ENCODE measurements at places on chromosomes 16 and 17. TPM values are rescaled to one million over a fixed set of nuclear protein-coding genes. Genes with fewer than 3 reads are reported as not detected.

The CCDC144A gene
- 1.3 TPM for polyA plus RNA-seq

The FBXW10 gene
- 0.03 TPM for polyA plus RNA-seq

The RAD51D gene
- 12.0 TPM for polyA plus RNA-seq

The FKBP10 gene
- 84.5 TPM for polyA plus RNA-seq

The STAC2 gene
- polyA plus RNA-seq: 1.1 TPM

The KRTAP4-4 gene
- not detected for polyA plus RNA-seq

The KRT36 gene
- polyA plus RNA-seq: not detected

The ZNF594 gene
- polyA plus RNA-seq: 5.8 TPM

The ETV4 gene
- polyA plus RNA-seq: 1.2 TPM

The ASGR2 gene
- polyA plus RNA-seq: 1.7 TPM

The OTOP3 gene
- not detected for polyA plus RNA-seq

The WNT3 gene
- polyA plus RNA-seq: 0.54 TPM

GRCh38 chr16:78812582-78812981, 713.1 kb downstream of the WWOX start:
- no peak for DNase-seq

GRCh38 chr17:15341385-15341849, at the start of gene TEKT3:
TEKT3 (minus strand) TSS chr17:15341597; CDS start chr17:15331585, 10,012 bp downstream.
- peak; percentile 37 for DNase-seq

GRCh38 chr16:83602761-83603722, 204.7 kb upstream of the HSBP1 start:
- no peak for DNase-seq

DNA sequence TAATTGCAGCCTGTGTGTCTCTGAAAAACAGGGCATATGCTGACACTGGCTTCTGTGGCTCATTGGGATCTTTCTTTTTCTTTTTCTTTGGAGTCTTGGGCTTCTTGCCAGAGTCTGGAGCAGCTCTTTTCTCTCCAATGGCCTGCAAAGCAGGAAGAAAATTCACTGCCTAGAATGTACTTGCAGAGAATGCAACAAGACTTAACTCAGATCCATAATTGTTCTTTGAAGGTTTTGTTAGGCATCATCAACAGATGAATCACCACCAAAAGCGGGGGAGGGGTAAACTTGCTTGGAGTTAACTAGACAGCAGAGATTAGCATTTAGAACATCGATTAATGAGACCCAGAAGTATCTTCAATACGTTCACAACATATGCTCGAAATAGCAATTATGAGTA, 100.9 kb downstream of the TOX3 start:
- no peak for DNase-seq

GRCh38 chr16:21643785-21644184, 8.6 kb downstream of the IGSF6 start:
- no peak for DNase-seq

DNA sequence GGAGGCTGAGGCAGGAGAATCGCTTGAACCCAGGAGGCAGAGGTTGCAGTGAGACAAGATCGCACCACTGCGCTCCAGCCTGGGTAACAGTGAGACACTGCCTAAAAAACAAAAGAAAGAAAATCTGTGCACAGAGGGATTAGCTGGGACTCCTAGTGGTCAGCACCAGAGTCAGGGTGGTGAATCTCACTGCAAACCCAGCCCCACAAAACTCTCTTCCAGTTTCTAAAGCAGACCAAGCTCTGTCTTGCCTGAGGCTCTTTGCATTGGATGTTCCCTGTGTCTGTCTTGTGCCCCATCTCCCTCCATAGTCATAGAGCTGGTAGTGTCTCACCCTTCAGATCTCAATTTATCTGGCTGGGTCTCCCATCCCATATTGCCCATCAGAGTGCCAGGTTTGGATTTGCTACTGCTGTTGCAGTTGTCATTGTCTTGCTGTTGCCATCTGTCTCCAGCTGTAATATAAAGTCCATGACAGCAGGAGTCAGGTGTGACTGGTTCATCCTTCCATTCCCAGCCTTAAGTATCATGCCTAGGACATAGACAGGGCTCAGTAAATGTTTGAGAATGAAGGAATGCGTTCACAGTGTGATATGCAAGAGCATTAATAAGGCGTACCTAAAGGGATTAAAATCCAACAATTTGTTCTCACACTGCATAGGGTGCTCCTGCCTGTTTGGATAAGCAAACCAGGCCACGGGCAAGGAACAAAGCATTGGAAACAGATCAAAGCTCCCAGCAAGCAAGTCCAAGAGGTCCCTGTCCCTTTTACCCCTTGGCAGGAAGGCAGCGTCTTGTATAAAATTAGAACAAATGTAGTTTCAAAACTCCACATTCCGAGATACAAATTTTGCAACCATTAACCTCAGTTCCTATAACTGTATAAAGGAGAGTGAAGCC, 614.6 kb upstream of the CDH5 start:
- DNase-seq: no peak

DNA sequence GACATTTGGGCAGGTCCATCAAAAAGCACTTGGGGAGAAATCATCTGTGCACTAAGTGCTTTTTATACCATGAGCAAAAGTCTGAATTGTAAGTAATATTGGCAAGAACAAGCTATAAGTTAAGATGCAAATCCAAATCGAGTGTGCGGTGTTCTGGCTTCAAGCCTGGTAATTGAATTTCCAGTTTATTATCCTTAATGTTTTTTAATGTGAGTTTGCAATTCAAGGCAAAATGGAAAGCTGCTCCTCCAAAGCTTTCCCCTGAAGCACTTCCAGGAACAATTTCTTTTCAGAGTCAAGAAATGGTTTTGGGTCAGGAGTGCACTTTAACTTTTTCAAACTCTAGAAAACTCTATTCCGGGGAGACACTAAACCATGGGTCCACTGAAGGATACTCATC, 445.7 kb downstream of the TOX3 start:
- DNase-seq: no peak

DNA sequence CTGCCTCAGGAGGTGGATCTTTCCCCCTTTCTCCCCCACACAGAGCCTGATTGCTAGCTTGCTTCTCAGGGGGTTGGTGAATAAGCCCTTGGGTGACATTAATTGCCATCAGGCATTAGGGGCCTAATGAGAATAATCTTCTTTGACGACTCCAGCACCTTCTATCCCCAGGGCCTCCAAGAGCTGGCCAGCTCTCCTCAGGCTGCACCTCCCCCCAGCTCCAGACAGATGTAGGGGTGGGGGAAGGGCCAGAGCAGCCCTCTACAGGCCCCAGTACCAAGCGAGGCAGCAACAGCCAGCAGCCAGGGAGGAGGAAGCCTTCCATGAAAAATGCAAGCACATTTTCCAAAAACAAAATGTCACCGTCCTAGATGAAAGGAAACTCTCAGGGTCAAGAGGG, 1.4 kb upstream of the TMEM132E start:
- DNase-seq: no peak

- DNase-seq: no peak
Measured at GRCh38 chr16:85194307-85195270, 82.3 kb upstream of the CIBAR2 start.

GRCh38 chr16:565419-566330, 1.1 kb upstream of the NHLRC4 start:
- no peak for DNase-seq

- DNase-seq: no peak
Measured at GRCh38 chr17:10036511-10037061, 131.5 kb upstream of the RCVRN start.

DNA sequence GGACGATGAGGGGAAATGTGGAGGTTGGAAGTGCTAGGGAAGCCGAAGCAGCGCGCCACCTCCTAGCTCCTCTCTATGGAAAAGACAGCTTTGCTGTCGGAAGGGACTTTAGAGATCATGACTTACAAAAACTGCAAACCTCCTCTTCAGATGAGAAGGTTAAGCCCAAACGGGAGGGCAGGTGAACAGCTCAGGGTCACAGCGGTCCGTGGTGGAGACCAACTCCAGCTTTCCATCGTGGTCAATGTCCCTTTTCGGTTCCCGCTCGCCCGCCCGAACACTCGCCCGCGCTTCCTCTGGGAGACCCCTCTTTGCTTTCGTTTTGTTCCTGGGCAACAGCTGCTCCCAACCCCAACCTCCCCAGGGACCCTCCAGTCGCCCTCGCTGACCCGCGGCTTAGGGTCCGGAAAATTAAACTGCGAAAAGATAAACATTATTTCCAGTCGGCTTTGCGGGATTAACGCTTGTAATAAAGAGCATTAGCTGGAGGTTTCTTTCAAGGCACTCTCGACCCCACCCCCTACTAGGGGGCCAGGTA, 7.7 kb downstream of the IRX6 start:
- DNase-seq: no peak

- no peak for DNase-seq
Measured at GRCh38 chr16:1614456-1615102, 2.4 kb downstream of the CRAMP1 start.

GRCh38 chr16:74563828-74564263, 43.1 kb downstream of the GLG1 start:
- DNase-seq: no peak
